Thyroid gland (tissue), 4 donors: ENCODE measurements at places on chromosomes 11 and 22. TPM values are rescaled to one million over a fixed set of nuclear protein-coding genes. Genes with fewer than 3 reads are reported as not detected.

Gene IFT27
- 25.1 TPM for total RNA-seq

GRCh38 chr11:61890529-61891330, 615 bp downstream of the FADS3 start:
- peak; percentile 35 for DNase-seq

- DNase-seq, result no peak
Measured at GRCh38 chr22:46077669-46078099, 72.6 kb upstream of the PPARA start.

GRCh38 chr11:35943713-35944502, at the start of gene LDLRAD3:
TSS of gene LDLRAD3 (plus strand) at chr11:35944062. CDS start at chr11:35944099, 37 bp downstream.
- DNase-seq, result peak; percentile 64
